ENCODE measurements at places on chromosomes 12 and 14. TPM values are rescaled to one million over a fixed set of nuclear protein-coding genes. Genes with fewer than 3 reads are reported as not detected.

- DNase-seq, result no peak
Observed at GRCh38 chr14:102316338-102316742, 3.2 kb upstream of the ZNF839 start.

DNA sequence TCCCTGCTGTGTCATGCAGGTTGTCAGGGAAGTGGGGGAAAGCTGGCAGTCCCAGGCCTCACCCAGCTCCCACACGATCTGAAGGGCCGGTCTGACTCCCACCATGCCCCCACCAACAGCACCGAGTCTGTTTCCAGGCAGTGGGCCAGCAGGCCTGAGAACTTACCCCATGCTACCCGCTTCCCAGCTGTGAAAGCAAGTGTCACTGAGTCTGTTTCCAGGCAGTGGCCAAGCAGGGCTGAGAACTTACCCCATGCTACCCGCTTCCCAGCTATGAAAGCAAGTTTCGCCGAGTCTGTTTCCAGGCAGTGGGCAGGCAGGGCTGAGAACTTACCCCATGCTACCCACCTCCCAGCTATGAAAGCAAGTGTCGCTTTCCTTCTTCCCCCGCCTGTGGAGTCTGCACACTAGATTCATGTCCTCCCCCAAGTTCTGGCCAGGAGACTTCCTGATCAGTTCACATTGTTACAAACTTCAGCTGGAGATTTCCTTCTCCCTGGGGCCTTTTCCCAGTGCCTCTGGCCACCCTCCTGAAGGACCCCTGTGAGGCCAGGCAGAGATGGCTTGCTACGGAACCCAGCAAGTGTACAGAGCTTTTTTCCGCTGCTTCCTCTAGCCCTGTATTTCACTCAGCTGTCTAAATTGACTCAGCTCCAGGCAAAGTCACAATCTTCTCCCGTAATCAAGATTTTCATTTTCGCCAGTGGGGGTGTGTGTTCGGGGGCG lies 435.4 kb downstream of the TMTC2 start:
- no peak for DNase-seq

Gene TMEM132D
- total RNA-seq, result not detected

DNA sequence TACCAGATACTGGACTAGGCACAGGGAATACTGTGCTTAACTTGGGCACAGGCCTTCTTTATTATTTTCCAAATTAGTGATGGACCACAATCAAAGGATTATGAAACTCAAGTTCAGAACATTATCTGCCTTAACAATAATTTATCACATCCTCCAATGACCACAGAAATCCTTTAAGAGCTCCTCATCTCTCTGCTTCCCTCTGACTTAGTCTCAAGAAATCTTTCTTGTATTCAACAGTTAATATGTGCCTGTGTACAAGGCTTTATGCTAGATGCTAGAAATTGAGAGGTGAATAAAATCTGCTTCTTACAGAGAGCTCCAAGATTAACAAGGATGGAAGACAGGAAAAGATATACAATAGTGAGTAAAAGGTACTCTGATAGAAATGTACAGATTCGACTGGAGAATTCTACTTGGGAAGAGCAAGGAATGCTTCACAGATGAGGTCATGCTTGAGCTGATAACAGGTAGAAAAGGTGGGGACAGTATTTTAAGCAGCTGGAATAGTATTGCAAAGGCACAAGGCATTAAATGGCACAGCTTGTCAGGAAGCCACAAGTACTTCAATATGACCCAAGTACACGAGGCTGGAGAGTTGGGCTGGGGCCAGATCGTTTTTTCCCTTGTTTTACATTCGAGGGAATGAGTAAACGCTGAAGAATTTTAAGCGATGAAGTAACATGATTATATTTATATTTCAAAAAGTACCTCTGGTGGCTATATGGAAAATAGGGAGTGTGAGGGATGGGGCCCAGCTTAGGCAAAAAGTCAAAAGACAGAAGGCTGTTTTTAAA lies 55.1 kb upstream of the ARID2 start:
- no peak for DNase-seq

DNA sequence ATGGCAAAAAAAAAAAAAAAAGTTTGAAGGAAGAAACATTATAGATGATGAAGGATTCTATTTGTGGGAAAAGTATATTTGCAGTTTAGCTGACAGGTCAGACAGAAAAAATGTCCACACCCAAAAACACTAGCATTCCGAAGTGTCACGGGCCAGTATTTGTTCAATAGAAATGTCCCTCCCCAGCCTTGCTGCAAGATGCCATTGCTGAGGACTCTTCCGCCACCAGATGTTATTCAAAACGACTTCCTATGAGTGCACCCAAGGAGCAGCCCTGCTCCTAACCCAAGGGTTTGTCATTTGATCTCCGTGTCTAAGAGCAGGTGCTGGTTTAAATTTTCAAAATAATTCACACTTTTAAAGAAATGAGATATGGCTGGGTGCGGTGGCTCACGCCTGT lies 163.1 kb downstream of the GCH1 start:
- DNase-seq, result no peak

DNA sequence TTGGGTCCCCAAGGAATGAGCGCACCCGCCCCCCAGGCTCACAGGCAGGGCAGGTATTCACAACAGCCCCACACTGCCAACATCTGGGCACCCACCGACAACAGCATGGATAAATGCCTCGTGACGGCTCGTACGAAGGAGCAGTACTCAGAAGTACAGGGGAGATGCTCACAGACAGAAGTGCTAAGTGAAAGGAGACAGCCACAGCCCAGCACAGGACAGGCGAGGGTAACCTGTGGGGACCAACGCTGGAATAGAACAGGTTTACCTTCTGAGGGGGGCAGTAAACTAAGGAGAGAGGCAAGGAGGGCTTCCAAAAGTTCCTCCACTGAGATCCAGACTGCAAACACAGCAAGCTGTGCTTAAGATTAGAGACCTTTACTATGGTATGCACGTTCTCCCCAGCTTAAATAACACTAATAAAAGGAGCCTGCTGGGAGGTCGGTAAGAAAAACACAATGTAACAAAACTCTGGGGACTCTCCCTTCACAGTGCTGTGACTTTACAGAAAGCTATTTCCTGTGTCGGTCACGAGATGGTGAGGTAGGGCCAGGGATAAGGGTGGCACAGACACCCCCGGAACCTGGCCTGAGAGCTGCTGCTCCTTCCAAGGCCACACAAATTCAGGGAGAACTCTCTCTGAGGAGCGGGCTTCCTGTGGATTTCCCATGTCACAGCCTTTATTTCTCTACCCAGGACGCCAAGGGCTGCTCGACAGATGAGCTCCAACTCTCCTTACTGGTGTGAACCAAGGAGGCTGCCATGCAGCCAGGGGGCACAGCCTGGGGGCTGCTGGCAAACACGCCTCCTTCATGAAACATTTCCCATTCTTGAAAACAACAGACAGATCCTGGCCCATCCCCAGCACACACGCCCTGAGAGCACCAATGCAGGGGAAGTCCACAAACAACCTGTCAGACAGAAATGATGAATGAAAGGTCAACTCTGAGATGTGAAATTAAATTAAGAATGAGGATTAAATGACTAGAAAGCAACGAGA lies 26.3 kb downstream of the SLC15A4 start:
- no peak for DNase-seq

DNA sequence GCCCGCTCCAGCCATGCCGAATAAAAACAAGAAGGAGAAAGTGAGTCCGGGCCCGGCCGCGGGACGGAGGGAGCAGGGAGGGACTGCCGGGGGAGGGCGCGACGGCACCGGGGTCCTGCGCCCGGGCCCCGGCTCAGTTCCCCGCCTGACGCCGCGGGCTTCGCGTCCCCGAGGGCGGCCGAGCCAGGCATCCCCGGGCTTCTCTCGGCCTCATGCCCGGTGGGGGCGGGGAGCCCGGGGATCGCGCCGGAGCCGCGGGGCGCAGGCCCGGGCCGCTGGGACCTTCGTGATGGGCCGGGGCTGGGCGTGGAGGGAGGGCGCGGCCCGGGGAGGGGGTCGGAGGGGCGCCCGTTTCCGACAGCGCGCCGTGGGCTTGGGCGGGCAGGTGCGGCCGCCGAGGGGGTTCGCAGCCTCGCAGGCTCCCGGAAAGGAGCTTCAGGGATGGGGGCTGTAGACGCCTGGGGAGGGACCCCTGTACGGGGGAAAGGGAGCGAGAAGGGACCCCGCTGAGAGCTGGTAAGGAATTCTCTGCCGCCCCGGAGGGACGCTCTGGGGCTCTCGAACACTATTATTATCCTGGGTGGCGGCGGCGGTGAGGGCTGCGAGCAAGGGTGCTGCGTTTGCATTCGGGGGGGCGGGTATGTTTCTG lies 496 bp downstream of the PPP2R5C start:
- DNase-seq, result peak; percentile 40

DNA sequence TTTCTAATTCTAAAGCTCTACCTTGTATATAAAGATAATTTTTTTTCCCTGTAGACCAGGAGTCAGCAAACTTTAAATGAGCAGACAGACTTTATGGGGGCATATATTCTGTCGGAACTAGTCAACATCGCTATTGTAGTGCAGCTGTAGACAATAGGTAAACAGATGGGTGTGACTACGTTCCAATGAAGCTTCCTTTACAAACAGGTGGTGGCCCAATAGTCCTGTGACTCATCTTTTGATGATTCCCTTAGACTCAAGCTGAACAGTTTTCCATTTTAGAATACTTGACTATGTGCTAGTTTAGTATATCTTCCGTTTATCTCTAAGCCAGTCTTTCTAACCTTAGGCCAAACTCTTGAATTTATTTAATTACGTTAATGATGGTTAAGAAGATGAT lies 16.3 kb downstream of the MUCL1 start:
- DNase-seq, result no peak

Gene FAM186B
- total RNA-seq, result 0.37 TPM

Gene TBX5
- not detected for total RNA-seq

Gene RPAP3
- 60.0 TPM for total RNA-seq

Gene CLECL1
- total RNA-seq, result 14.8 TPM

- no peak for DNase-seq
Observed at GRCh38 chr12:111186347-111186746, 182.5 kb downstream of the PHETA1 start.

Gene MYL2
- total RNA-seq, result not detected

DNA sequence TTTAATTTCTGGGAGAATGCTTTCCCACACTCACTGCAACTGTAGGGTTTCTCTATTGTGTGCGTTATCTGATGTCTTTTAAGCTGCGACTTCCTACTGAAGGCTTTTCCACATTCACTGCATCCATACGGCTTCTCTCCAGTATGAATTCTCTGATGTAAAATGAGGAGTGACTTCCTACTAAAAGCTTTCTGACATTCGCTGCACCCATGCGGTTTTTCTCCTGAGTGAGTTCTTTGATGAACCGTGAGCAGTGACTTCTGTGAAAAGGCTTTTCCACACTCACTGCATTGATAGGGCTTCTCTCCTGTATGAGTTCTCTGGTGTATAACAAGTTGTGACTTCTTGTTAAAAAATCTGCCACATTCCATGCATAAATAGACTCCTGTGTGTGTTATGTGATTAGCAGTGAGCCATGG lies 29.7 kb downstream of the ZNF605 start:
- DNase-seq, result no peak

Gene TAS2R30
- 1.1 TPM for total RNA-seq

DNA sequence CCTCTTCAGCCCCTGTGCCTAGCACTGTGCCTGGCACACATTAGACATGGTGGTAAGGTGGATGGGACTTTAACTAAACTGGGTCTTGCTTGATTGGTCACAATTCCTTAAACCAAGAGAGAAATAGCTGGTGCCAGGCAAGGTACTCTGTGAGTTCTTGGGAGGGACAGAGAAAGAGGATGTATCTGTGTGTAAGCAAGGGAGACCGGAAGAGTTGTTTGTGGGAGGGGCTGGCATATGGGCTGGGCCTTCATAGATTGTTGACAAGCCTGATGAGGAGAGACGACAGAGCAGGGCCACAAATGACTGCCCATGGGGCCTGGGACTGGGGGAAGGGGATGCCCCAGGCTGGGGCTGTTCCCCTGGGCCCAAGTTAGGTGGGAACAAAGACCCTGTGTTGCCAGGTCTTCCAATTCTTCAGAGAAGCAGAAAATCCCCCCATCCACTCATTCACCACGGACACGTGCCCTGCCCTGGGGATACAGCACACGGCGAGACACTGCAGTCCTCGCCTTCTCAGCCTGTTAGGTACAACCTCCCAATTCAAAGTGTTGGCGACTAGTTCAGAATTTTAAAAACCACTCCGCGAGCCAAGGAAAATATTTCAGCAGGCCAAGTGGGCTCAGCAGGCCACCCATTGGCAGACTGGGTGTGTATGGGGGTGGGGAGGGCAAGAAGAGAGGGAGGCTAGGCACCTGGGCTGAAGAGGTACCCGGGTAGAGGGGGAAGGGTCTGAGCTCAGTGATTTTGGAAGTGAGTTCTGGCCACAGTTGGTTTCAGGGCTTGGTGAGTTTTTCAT lies 11.4 kb upstream of the CYP46A1 start:
- DNase-seq, result no peak

DNA sequence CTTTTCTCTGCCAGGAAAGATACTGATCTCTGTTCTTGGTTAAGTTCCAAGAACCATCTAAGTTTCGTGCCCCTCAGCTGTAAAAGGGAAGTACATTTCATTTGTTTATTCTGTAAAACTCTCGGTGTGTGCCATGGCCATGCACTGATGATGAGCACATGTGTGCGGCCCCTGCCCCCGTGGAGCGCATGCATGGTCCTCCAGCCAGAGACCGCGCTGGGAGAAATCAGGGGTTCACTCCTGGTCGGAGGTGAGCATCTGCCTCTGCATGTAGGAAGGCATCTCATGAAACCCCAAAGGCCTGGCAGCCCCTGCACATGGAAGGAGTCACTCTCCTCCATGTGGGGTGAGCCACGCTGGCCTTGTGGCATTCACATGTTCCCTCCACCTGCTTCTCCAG lies 102.5 kb upstream of the RTL1 start:
- no peak for DNase-seq

GRCh38 chr14:99348816-99349614 lies 77.0 kb upstream of the BCL11B start:
- no peak for DNase-seq

GRCh38 chr12:3980504-3981272 lies 107.5 kb upstream of the PARP11 start:
- no peak for DNase-seq
